ENCODE measurements at places on chromosomes 16 and 17. TPM values are rescaled to one million over a fixed set of nuclear protein-coding genes. Genes with fewer than 3 reads are reported as not detected.

DNA sequence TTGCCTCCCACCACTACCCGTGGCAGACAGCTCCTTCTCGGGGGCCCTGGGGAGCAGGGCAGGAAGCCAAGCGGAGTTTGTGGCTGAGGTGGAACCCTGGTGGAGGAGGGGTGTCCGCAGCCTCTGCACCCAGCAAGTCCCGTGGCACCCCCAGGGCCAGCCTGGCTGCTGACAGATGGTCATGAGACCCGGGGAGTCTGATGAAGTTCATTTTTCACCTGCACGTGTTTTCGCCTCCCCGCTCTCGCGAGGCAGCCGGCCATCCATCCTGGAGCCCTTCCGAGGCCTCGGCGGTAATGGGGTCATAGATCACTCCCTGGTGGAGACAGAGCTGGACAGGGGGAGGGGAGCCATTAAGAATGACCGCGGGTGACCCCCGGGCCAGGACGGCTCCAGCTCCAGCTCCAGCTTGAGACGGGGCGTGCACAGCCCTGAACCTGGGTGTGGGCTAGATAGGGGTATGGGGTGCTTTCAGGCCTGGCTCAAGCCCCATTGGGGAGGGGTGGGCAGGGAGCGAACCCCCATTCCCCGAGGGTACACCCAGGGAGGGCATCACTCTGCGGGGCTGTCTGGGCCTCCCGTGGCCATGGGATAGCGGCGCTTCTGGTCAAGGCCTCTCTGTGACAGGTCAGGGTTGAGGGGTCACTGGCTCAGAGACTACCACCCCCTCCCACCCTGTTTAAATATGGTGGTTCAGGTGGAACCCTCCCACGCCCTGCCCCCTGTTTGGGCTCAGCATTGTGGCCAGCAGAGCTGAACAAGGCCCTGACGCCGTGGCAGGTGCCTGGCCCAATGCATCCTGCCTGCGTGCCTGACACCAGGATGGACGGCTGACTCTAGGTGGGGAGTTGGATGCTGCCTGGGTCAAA lies 227.4 kb upstream of the GSE1 start:
- no peak for DNase-seq

- DNase-seq: no peak
Observed at GRCh38 chr16:17271687-17272086, 199.1 kb downstream of the XYLT1 start.

DNA sequence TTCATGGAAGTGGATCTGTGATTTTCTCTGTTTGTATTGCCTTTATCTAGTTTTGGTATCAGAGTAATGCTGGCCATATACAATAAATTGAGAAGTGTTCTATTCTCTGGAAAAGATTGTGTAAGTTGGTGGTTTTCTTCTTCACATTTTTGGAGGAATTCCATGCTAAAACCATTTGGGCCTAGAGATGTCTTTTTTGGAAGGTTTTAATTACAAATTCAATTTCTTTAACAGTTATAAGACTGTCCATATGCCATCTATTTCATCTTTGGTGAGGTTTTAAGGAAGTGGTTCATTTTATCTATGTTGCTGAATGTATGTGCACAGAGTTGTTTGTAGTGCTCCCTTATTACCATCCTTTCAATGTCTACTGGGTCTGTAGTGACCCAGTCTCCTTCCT lies 46.0 kb downstream of the CACNG1 start:
- no peak for DNase-seq

DNA sequence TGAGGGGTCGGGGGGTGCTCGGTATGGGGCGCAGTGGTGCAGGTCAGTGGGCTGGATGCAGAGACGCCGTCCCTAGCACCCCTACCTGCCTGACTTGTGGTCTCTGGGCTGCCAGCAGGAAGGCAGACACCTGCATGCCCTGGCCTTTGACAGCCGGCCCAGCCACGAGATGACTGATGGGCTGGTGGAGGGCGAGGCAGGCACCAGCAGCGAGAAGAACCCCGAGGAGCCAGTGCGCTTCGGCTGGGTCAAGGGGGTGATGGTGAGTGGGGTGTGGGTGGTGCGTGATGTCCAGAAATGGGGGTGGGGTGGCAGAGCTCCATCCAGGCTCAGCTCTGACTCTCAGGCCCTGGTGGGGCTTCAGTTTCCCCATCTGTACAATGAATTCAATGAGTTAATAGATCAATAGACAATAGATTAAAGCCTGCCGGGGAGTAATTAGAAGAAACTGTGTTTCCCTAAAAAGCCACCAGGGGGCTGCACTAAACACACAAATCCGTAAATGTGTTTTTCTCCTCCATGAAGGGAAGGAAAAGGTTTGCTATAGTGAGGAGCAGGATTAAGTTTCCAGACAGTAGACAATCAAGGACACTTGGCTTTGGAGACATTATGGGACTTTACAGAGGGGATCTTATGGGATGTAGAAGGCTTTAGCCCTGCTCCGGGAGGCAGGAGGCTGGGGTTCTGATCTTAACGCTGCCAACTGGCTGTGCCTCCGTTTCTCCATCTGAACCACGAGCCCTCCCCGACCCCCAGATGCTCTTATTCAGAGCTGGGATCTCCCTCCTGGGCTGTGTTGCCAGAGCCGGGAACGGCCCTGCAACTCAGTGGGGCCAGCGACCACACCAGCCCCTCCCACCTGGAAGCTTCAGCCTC lies 2.2 kb downstream of the SLC12A3 start:
- DNase-seq: peak; percentile 67

GRCh38 chr17:57402681-57403180 lies 146.4 kb downstream of the MSI2 start:
- no peak for DNase-seq

DNA sequence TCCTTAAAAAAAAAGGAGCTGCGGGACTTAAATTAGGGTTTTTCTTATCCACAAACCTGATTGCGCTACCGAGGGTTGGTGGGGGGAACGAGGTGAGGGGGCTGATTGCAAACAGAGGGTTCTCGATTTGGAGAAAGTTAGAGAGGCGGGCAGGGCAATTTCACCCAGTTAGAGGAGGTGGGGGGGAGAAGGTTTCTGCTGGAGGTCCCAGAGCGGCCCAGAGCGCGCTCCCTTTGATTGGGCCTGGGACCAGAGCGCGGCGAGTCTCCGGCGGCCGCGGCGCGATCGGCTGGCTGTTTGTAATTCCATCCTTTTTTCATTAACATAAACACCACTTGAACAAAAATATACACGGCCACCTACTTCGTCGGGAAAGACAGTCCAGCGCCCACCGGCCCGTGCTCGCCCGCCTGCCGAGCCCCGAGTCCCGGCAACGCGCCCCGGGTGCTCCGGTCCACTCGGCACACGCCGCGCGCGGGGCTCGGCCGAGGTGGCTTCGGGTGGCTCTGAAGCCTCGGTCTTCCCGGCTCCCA lies 13.3 kb upstream of the FOXF1 start:
- no peak for DNase-seq

GRCh38 chr17:31085563-31085962 lies 9.2 kb upstream of the NF1 start:
- no peak for DNase-seq

- DNase-seq: peak; percentile 78
Observed at GRCh38 chr17:21275579-21276263, 8.8 kb upstream of the MAP2K3 start.

DNA sequence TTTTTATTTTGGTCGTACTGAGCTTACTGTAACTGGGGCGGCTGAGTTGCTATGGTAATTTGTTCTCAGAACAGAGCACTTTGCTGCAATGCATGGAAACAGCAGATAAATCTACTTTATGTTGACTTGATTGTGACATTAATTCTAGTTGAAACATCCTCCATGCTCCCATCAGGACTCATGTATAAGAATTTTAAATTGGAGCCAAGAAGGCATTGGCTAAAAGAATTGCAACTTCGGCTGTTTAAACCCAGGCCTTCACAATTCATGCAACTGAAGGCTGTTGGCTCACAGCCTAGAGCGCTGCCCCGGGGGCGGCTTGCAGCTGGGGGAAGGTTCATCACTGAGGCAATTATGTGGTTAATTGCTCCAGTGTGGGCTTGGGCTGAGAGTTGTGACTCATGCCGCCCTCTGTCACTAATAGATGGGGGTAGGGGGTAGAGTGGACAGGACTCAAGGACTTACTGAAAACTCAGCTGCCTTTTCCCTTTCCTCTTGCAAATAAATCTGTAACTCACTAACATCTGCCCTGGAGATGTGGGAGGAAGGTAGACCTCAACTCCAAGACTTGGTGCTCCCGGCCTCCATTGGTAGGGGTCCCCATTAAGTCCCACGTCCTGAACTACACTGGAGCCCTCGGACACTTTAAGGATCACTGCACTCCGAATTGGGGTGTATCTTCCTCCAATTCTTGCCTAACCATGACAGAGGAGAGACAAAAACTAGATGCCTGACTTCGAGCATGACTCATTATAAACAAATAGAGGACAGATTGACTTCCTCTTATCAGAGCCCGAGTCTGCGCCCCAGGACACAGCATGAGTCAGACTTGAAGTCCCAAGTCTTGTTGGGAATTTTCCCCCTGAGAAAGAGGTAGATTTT lies 37.5 kb downstream of the ERCC4 start:
- DNase-seq: peak; percentile 86

DNA sequence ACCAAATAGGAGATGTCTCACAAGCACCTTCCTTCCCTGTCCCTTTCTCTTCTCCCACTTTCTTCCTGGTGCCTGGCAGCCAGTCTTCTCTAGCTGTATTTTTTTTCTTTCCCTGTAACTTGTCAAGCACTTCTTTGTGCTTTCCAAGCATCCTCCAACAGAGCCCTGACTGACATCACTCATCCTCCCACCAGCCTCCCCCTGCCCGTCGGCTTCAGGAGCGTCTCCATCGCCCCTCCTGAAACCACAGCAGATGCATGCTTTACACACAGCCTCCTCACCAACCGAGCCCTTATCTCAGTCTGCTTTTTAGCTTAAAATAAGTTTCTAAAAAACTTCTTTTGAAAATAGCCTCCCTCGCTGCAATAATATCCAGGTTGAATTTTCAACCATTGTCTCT lies 268.7 kb upstream of the CDH5 start:
- DNase-seq: no peak

GRCh38 chr17:31527606-31528005 lies 136.1 kb downstream of the RAB11FIP4 start:
- no peak for DNase-seq

- DNase-seq: peak; percentile 23
Observed at GRCh38 chr16:86509759-86510464, 415 bp upstream of the FOXF1 start.

- no peak for DNase-seq
Observed at GRCh38 chr17:58291246-58291645, 10.5 kb upstream of the MPO start.

- DNase-seq: no peak
Observed at GRCh38 chr16:3097266-3097665, 1.8 kb downstream of the ZSCAN10 start.

DNA sequence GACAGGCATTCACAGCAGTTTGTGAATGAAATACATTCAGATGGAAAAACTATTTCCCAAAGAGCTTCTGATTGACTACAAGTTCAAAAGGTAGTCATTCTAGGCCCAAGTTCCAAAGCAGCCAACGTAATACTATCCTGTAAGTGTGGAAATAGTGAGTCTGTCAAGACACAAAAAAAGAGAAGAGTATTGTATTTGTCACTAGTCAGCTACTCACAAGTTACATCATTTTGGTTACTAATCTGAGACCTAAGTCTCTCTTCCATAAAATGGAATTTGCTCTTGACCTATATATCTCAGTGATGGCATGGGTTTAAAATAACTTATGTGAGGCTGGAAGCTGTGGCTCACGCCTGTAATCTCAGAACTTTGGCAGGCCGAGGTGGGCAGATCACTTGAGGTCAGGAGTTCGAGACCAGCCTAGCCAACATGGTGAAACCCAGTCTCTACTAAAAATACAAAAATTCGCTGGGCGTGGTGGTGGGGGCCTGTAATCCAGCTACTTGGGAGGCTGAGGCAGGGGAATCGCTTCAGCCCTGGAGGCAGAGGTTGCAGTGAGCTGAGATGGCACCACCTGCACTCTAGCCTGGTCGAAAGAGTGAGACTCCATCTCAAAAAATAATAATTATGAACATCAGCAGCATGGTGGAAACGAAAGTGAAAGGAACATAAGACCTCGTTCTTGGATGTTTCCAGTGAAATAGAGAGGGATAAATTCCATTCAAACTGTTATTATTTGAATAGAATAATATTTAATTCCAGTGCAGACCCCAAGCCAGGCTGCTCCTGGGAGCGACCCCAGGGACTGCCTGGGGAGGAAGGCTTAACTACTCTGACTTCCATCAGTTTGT lies 2.9 kb downstream of the CMC2 start:
- DNase-seq: no peak

GRCh38 chr17:57607553-57608120 lies 137.5 kb downstream of the CCDC182 start:
- DNase-seq: no peak

- DNase-seq: no peak
Observed at GRCh38 chr17:31318851-31319661, 2.4 kb downstream of the EVI2A start.

GRCh38 chr16:76956841-76957240 lies 234.1 kb upstream of the MON1B start:
- no peak for DNase-seq

- DNase-seq: no peak
Observed at GRCh38 chr16:67199011-67199807, at the start of gene ELMO3. ELMO3 (plus strand) TSS chr16:67199131; CDS start chr16:67199327, 196 bp downstream.

The TBC1D3C gene
- total RNA-seq: not detected

The SDK2 gene
- not detected for total RNA-seq

The STX1B gene
- total RNA-seq: 0.46 TPM

The SNRNP25 gene
- 10.6 TPM for total RNA-seq

The STAC2 gene
- total RNA-seq: not detected

The TEDC2 gene
- 12.5 TPM for total RNA-seq

The OTOP3 gene
- not detected for total RNA-seq

The P2RX5 gene
- 28.9 TPM for total RNA-seq
